Umbilical cord (tissue), 2 donors: ENCODE measurements at places on chromosomes 6 and 20.

- peak; percentile 10 for DNase-seq
These were observed 39.6 kb downstream of the ESR1 start for GRCh38 chr6:151847064-151847463.

DNA sequence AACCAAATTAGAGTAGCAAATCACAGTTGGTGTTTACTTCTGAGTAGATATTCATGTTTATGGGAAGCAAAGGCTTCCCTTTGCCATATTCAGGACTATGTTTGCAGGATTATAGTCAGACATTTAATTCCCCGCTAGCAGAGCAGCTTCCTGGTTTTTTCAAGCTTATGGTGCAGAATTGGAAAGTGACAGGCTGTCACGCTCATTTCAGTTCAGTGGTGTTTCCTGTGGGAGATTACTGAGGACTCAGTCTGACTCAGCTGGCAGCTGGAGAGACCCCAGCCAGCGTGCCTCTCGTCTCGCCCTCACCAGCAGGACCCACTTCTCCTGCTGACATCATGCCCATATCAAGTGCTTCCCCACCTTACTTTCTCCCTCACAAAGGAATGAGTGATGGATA lies 85.1 kb downstream of the LYRM2 start:
- no peak for DNase-seq

DNA sequence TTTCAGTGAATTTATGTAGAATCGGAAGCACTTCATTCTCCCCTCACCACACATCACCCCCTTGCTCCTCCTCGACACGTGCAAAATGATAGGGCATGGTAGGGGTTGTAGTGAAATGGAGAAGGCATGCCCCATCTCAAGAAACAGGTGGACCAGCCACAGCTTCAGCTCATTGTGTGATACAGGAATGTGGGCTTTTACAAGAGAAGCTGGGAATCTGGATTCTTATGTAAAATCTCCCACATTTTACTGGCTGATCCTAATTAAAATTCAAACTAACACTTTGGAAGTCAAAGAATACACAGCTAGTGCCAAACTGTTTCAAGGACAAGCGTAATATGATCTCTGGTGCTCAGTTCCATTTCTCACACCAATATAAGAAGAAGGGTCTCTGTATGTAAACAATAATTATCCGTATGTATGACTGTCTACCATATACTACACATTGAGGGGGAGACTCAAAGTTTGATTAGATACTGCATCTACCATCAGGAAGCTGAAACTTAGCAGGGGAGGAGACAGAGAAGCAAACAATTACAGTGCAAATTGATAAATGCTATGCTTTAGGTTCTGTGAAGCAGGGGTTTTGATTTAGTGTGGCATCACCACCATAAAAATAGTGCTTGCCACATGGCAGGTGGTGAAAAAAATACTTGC lies 24.3 kb upstream of the KIAA0408 start:
- no peak for DNase-seq

DNA sequence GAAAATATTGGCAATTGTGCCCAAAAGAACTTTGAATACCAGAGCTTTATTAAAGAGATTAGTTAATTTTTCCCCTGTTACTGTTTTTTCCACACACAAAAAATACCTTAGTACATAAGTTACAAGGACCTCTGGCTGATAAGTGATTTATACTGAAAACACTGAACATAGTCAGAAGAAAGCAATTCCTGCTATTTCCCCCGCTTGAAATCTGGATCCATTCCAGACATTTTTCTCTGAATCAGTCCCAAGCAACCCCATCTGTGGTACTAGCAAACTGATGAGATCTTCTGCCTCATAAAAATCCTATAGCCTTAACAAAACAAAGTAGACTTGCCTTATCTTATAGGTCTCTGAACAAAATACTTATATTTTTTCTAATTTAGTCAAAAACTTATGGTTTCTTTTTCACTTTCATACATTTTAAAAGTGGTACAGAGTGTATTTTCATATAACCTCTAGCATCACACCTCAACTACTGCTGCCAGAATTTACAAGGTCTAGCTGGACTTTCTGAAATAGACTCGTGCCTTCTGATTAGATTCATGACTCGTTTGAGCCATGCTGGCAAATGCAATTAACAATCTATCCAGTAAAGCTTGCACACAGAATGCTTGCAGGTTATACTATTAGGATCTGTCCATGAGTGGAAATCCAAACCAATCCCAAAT lies 111.9 kb downstream of the TBX18 start:
- peak; percentile 89 for DNase-seq

- no peak for DNase-seq
These were observed 401.2 kb upstream of the HTR1E start for GRCh38 chr6:86536121-86536520.

- no peak for DNase-seq
These were observed 52.2 kb upstream of the PRL start for GRCh38 chr6:22349051-22349450.

GRCh38 chr6:139029470-139030227 lies 1.1 kb downstream of the ABRACL start:
- DNase-seq: peak; percentile 60

GRCh38 chr6:34992376-34992775 lies 103.3 kb downstream of the ANKS1A start:
- no peak for DNase-seq

DNA sequence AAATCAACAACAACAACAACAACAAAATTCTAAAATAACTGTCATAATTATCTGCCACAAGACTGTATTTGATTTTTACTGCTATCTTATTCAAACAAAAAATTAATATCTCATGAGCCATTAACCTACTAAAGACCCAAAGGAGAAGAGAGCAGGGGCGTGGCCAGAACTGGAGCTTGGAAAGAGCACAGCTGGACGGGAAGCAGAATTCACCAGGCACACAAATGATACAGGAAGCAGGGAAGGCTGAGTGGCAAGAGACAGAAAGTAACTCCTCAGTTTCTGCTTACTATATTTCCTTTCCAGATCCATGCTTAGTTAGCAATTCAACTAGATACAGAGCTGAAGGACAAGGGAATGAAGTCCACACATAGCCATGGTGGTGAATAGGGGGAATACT lies 54.4 kb downstream of the FKBP5 start:
- peak; percentile 46 for DNase-seq

DNA sequence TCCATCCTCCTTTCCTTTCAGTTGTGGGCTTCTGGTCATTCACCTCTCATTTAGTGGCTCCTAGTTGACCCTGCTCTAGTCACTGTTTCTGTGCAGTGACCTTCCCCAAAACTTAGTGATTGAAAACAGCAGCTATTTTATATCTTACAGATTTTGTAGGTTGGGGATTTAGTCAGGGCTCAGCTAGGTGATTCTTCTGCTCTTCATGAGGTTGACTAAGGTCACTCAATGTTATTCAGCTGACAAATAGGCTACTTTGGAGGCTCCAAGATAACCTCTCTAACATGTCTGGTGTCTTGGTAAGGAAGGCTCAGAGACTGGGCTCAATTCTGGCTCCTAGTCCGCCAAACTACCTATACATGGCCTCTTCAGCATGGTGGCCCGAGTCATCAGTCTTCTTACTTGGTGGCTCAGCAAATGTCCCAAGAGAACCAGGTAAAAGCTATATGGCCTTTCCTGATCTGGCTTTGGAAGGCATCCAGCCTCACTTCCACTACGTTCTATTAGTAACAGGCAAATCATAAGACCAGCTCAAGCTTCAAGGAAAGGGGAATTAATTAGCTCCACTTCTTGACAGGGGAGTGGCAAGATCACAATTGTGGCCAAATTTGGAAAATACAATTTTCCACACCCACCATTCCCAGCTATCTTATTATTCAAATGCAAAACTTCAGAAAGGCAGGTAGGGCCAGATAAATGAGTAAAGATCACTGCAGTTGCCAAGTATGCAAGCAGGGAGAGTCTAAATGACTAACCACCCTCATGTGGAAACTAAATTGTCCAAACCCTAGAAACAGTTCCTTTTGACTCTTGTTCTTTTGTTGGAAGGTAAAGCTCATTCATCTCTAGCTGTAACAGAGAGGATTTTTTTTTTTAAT lies 50.5 kb upstream of the LTV1 start:
- no peak for DNase-seq

DNA sequence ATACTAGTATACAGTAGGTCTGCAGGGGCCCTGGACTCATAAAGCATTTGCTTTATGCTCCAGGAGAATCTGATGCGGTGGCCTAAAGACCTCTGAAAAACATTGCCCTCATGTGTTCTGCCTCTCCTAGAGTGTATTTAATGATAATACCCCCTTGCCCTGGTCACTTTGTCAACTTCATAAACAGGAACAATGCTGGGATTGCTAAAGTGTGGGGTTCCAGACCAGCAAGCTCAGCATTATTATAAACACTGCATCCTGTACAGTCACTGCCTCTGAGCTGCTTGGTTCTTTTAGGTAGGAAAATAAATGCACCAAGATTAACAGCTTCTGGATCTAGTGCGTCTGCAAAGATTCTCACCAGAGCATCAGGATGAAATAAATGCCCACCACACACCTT lies 12.2 kb downstream of the TREM1 start:
- no peak for DNase-seq

DNA sequence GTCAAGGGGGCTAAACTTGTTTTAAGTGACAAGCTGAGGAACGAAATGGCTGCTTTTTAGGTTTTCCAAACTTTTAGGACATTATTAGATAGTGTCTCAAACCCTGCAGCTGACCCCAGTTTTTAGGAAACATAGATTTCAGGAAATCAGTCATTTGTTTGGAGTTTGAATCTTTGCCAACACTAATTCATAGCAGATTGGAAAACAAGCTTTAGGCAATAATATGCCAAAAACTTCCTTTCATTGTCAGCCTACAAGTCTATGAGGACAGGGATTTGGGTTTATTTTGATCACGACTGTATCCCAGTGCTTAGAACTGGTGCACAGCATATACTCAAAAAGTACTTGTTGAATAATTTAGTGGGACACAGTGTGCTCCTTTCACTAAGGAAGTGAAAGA lies 123.2 kb downstream of the TINAG start:
- DNase-seq: no peak

GRCh38 chr6:146870760-146871159 lies 272.0 kb downstream of the ADGB start:
- DNase-seq: no peak

GRCh38 chr6:130708338-130708737 lies 118.9 kb upstream of the SMLR1 start:
- no peak for DNase-seq

DNA sequence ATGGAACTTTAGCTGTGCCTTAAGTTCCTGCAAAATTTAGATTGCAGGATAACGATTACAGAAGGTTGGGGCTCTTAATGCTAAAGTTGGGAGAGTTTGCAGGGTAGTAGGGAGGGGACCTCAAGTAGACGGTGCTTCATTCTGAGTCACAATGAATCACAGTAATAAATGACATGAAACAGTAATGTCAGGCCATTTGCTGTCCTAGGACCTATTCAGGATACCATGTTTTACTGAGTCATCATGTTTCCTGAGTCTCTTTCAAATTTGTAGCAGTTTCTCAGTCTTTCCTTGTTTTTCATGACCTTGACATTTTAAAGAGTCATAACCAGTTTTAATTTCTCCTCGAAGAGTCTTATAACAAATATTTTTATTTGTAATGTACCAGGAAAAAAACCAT lies 406.9 kb upstream of the MAP3K7 start:
- DNase-seq: no peak
